Ecto neural progenitor cell (in vitro differentiated cells): ENCODE measurements at places on chromosomes 5 and 9.
A peak's percentile ranks its signal among the peaks of the same experiment; 100 is the strongest.

- DNase-seq = no peak
Measured at GRCh38 chr9:69744688-69745380, 15.0 kb downstream of the PTAR1 start.

DNA sequence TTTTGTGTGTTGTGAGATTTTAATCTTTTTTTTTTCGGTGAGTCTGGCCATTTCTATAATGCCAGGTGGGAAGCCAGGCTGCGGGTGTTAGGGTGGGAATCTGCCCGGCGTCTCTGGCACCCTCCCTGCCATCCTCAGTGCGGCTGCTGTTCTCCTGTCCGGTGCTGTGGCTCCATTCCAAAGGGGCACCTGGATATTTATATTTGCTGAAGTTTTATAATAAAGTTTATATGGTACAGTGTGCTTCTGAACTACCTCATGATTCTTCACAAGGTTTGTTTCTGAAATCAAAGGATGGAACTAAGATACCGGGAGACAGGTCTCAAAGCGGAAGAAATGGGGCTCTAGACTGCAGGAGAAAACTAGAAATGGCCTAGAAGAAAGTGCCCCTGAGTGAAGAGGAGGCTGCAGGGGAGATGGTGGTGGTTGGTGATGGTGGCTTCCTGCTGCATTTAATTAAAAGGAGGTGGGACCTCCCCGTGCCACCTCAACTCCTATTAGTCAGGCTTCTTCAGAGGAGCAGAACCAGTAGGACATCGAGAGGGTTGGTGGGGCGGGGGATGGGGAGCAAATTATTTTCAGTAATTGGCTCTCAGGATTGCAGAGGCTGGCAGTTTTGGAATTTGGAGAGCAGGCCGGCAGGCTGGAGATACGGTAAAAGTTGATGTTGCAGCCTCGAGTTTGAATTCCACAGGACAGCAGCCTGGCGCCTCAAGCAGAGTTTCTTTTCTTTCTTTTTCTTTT is 102.2 kb upstream of the ICE1 start:
- no peak for DNase-seq

- no peak for DNase-seq
Measured at GRCh38 chr5:6386271-6386670, 7.9 kb upstream of the MED10 start.

DNA sequence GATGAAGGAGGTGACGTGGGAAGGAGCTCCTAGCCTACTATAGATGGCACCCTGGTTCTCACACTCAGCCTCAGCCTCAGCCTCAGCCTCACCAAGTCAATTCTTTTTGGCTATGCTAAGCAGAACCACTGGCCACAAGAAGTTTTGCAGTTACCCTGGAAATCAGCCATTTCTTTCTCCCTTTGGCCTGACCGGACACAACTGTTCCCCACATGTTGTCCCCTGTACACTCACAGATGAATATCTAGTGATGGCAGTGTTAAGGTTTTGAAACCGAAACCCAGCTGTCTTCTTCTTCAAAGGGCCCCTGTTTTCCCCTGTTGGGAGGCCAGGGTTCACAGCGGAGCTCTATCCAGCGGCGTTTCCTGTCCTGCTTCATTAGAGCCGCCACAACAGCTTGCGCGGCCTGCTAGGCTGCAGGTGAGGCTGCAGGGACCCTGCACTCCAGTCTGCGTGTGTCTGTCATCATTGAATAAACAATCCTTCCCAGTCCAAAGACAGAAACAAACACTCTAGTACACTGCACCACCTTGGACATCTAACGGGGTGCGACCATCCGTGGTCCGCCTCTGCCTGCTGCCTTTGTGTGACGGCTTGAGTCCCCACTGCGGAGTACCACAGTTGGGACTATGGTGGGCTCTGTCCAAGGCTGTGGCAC is 250.5 kb downstream of the DENND1A start:
- no peak for DNase-seq

DNA sequence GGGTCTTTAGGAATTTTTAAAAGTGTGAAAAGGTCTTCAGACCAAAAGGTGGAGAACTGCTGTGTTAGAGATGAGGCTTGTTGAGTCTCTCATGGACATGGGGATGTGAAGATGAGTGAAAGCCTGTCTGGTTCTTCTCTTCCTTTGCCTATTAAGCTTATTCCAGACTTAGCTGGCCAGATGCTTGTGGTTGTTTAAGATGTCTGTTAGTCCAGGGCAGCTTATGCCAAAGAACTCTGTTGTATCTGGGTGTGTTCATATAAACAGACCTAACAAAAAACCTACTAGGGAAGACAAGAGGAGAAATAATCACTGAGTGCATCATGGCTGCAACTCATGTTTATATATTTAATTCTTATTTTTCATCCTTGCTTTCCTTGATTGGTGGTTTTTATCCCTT is 57.5 kb upstream of the NCS1 start:
- no peak for DNase-seq

- no peak for DNase-seq
Measured at GRCh38 chr5:112735702-112736101, 2.0 kb upstream of the APC start.

- no peak for DNase-seq
Measured at GRCh38 chr5:124986667-124987066, 240.2 kb upstream of the ZNF608 start.

- DNase-seq = no peak
Measured at GRCh38 chr5:23268136-23268535, 239.3 kb upstream of the PRDM9 start.

GRCh38 chr5:31048282-31049270 is 144.9 kb upstream of the CDH6 start:
- no peak for DNase-seq

DNA sequence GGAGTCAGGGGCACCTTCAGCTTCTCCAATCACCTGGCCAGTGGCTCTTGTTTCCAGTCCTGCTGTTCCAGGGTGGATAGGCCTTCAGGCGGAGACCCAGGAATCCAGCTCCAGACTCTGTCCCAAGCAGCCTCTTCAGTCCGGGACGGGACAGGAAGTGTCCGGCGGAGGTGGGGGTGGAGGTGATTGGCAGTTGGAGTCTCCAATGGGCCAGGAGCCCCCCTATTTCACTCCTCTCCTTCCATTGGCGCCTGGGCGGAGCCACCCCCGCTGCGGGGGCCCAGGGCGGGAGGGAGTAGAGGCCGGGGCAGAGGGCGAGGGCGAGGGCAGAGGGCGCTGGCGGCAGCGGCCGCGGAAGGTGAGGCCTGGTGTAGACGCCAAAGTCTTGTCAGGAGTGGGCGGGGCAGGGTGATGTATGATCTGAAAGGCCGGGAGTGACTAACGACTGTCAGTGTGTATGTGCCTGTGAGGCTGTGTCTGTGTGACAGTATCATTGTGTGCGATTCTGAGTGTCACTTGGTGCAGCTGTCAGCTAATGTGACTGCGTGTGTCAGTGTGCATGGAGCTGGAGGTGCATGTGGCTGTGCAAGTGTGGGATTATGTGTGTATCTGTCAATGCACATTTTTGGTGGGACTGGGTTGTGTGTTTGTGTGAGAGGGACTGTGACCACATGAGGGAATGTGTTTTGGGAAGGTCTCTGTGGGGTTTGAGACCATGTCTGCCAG is at the start of gene IL11RA:
TSS of gene IL11RA (plus strand) at position 310 of the 726 bp plus-strand sequence. CDS start 3,033 bp downstream, outside the sequence.
- DNase-seq = peak; percentile 94

DNA sequence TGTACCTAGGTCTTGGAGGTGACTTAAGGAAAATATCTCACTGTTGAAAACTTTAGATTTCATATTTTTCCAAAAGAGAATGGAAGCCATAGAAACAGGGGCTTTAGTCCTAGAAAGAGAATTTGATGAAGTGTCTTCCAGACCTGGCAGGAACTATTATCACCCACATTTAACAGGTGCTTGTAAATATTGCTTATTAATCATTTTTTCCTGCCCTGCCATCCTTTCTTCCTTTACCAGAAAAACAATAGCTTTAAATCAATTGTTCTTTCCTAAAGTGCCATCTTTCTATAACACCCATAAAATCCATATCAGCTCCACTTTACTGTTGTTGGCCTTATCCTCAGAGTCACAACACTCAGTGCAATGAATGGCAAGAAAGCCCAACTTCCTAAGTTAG is 350.9 kb downstream of the YTHDC2 start:
- DNase-seq = no peak

DNA sequence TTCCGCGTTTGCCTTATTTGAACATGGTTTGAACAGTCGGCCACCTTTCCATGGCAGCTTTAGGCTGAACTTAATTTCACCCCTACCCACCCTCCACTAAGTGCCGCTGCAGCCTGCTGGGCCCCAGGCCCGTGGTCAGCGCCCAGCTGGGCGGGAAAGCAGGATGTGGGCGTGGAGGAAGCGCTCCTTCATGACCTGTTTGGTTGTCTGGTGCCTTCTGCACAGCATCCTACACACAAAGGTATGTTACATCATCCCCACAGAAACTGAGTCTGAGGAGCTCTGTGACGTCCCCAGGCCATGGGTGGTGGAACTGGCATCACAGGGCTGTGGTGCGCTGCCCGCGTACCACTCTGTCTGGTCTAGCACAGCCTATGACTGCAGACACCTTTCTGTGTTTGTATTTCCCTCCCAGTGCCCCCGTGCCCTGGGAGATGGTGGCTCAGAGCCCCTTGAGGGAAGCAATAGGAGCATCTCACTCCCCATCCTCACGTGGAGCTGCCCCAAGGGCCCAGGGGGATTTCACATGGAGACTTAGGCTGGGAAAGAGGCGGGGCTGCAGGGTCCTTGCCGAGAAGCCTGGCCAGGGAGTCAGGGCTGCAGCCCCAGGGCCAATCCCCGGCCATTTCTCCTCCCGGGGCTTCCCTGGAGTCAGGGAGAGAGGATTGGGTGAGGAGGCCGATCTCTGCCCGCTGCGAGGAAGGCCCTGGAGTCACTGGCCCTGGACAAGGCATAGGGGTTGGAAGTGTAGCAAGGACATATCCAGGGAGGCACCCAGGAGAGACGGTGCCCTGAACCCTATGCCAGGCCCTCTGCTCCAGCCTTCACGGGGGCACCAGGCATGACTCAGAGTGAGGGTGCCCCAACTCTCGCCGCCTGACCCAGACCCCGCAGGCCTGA is 37.5 kb upstream of the SUSD3 start:
- DNase-seq = no peak

GRCh38 chr5:141878186-141878710 is at the start of gene PCDH1:
PCDH1 (minus strand) TSS chr5:141878410; CDS start chr5:141878262, 148 bp downstream.
- DNase-seq = no peak

GRCh38 chr9:109277451-109277850 is 43.4 kb downstream of the EPB41L4B start:
- DNase-seq = no peak

GRCh38 chr9:80156756-80157472 is 585.1 kb downstream of the TLE4 start:
- DNase-seq = no peak

DNA sequence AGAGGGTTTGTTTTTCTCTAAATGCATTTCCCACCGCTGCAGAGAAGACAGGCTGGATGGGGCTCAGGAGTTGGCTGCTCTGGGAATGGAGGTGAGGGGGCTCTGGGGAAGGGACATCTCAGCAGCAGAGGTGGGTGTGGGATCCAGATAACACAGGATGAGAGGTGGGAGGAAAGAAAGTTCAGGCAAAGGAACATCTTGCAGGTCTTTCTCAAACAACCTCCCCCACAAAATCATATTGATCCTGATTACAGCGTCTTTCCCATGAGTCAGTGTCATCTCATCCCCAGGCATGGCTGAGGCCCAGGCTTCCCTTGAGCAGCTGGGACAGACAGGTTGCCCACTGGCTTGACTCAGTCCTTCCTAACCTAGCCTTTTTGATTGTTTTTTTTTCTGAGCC is 11.3 kb upstream of the ACSL6 start:
- DNase-seq = no peak

DNA sequence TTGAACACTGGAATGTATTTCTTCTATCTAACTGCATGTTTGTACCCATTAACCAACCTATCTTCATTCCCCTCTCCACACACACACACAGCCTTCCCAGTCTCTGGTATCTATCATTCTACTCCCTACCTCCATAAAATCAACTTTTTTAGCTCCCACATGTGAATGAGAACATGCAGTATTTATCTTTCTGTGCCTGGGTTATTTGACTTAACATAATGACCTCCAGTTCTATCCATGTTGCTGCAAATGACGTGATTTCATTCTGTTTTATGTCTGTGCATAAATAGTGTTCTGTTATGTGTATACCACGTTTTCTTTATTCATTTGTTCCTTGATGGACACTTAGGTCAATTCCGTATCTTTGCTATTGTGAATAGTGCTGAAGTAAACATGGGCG is 38.7 kb upstream of the CTSL start:
- DNase-seq = no peak

DNA sequence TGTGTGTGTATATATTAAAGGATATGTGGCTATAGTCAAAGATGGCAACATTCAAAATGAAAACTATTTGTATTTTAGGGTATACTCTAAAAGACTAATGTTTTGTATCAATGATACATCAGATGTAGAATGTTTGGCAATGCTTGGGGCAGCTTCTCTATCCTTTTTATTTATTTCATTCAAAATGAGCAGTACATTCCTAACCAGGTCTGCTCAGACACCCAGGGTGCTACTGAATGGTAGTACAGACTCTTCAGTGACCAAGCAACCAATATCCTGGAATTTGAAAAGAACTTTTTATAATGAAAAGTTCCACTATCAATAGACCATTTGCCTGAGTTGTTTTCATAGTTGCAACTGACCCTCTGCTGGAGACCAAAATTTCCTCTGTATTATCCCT is 23.9 kb downstream of the MEGF9 start:
- DNase-seq = no peak

- DNase-seq = no peak
Measured at GRCh38 chr9:119956111-119956510, 586.9 kb upstream of the BRINP1 start.

DNA sequence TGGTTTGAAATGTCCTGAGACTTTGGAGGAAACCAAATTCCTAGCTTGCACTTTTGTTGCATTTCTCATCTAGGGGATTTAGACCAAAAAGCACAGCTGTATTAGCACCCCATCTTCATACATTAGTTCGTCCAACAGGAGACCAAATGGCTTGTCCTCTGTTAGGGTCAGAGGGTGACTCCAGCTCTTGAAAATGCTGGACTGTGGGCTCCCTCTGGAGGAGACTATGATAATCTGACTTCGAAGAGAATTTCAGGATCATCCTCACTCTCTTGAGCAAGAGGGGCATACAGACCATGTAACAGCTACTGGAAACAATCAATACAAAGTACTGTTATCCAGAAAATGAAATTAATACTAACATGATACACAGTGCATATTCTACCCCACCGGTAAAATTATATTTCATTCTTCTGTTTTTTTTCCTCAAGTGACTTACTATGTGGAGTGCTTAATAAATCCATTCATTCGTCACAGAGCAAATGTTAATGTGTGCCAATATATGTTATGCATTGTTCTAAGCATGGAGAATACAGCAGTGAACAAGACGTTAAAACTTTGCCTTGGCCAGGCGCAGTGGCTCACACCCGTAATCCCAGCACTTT is 63.7 kb upstream of the PPP2CA start:
- peak; percentile 59 for DNase-seq

DNA sequence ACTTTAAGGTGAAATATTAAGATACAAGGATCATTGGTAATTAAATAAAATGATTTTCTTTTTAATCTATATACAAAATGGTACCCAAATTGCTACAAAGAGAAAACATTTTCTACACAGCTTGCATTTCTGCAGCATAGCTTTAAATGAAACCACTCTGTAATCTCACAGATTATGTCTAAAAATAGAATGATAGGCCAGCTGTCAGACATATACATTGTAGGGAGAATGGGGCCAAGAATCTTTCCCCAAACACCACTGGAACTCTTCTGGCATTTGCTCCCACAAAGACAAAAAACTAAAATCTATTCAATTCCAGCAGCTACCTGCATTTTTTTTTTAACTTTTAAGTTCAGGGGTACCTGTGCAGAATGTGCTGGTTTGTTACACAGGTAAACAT is 124.1 kb upstream of the NR5A1 start:
- DNase-seq = no peak

- DNase-seq = peak; percentile 69
Measured at GRCh38 chr5:97162045-97162444, 19.6 kb upstream of the LIX1 start.

GRCh38 chr5:9562141-9562540 is 16.3 kb upstream of the SEMA5A start:
- DNase-seq = no peak
